ENCODE measurements at places on chromosomes 2 and 18.

DNA sequence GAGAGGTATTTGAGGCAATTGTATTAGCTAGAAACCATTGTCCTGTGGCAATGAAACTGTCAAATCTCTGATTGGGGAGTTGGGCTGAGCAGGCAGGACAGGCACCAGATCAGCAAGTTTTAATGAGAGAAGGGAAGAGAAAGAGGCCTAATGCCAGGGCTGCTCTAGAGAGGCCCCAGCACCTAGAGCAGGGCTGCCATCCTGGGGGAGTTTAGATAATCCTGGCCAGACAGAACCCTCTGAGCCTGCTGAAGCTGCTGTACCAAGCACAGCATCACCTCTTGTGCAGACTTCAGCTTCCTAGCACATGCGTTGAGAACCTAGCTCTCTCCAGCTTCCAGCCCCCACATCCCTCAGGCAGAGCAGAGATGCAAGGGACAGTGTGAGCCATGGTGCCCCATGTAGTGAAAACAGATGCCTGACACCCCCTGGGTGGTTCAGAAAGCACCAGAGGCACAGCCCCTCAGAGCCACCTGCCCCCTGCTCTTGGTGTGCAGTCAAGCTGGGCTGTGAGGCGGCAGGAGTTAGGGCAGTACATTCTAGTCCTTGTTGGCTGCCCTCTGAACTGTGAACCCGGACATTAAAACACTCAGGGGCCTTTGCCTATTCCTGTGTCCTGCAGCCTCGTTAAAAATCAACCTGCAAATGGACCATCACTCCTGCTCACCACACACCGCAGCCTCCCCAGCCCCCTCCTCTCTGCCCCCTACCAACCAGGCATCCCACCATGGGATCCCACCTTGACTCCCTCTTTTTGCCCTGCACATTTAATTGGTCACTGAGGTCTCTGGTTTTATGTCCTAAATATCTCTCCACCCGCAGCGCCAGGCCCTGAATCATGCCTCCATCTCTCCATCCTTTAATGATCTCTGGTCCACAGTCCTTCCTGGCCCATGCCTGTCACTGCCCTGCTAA, 52.7 kb downstream of the ADD2 start:
- no peak for DNase-seq

DNA sequence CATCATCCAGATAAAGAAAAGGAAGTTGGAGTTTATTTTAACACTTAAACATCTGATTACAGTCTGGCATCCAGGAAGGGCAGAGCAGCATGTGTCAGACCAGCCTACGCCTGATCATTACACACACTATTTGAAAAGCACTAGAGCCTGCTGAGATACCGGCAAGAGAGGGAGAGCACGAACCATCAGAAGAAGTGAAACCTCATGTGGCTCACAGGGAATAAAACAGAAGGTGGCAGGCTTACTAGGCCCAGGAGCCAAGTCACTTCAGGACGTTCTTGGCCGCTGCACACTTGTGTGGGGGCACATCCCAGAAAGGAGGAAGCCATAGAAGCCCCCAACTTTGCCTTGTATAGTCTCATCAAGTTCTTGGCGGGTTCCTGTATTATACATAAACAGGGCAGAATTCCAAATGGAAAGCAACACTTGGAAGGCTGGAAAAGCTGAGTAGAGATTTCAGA, 105.5 kb downstream of the UGGT1 start:
- DNase-seq: peak; percentile 8

GRCh38 chr2:15664273-15665066, 72.8 kb downstream of the DDX1 start:
- no peak for DNase-seq

- DNase-seq: no peak
Measured at GRCh38 chr2:199603721-199604291, 146.1 kb upstream of the SATB2 start.

GRCh38 chr18:3455090-3455635, 5.2 kb downstream of the TGIF1 start:
- no peak for DNase-seq

GRCh38 chr2:217907266-217907665, 95.5 kb downstream of the TNS1 start:
- DNase-seq: no peak

DNA sequence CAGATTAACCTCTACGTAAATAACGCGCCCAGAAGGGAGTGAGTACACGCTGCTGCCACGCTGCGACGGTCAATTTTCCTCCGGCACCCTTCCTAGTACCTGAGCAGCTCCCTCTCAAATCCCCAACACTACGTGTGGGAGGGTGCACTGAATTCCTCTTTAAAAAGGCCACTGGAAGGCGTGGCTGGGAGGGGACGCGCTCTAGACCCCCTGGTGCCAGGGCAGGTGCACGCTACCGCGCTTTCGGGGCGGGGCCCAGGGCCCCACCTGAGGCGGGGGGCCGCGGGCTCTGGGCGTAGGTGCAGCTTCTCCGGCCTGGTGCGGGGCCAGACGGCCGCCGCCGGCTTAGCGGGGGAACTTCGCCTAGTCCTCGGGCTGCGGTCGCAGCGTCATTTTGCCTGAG, 668 bp upstream of the ANKRD12 start:
- peak; percentile 42 for DNase-seq

DNA sequence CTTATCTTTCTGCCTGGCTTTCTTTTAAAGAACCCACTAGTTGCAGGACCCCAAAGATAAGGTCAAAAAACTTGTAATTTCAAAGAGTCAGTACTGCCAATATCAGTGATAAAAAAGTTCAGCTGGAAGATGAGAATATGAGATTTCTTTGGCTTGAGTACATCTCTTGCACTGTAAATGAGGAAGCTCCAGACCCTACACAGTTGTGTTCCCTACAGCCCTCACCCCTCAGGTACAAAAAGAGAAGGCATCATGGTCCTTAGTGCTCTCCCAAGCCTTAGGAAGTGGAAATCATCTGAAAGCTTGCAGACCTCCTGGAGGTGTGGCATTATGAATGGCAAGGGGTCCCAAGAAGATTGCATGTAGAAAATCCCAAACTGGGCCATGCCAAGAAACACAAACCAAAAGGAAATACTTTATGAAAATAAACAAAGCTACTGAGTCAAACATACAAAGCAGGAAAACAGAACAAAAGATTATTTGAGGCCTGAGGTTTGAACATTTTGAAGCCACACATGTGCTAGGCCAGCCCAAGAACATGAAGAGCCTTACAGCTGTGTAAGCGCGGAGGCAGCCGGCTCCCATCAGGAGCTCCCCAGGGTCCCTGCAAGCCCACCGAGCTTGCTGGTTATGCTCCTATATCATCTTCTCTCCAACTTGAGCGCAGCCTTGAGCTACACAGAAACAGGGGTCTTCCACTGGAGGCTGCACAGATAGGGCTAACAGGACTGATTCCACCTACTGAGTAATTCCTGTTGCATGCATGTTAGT, 217.0 kb downstream of the OSR1 start:
- no peak for DNase-seq

DNA sequence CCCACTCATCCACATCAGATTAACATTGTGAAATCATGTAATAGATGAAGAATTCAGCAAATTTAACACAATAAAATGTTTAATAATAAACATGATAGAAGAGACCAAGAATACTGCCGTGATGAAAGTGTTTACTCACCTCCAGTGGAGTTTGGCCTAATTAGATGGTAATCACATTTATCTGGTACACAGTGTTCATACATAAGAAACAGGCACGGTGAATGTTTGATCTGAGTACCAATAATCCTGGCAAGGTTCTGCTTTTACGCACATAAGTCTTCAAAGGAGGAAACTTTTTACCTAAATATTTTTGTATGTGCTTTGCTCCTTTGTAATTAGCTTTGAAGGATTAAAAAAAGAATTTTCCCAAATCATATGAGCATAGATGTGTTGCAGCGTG, 122.5 kb downstream of the IRS1 start:
- no peak for DNase-seq

DNA sequence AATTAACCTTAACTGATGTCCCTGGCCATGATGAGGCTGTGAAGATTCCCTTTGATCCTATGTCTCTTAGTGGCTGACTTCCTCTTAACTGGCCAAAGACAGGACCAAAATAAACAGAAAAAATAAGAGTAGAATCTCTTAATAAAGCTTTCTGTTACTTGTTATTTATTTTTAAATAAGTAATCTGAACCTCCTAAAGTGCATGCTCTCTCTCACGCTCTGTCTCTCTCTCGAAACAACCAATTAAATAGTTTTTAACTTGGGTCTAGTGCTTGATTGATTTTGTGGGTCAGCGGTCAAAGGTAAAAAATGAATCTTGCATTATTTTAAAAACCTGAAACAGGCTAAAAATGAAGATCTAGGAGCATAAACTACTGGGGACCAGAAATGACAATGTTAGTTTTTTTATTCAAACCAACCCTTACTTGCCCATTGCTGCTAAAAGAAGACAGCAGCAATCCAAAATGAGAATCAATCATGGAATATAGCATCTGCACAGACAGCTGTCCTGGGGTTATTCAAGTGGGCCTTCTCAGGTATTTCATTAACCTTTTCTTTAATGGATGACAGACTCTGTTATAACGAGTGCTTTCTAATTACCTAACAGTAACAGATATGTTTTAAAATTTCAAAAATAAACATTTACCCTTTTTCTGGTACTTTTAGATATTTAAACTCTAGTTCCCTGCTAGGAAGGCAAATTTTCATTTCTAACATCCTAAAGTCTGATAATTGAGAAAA, 11.2 kb downstream of the GAREM1 start:
- DNase-seq: peak; percentile 40

DNA sequence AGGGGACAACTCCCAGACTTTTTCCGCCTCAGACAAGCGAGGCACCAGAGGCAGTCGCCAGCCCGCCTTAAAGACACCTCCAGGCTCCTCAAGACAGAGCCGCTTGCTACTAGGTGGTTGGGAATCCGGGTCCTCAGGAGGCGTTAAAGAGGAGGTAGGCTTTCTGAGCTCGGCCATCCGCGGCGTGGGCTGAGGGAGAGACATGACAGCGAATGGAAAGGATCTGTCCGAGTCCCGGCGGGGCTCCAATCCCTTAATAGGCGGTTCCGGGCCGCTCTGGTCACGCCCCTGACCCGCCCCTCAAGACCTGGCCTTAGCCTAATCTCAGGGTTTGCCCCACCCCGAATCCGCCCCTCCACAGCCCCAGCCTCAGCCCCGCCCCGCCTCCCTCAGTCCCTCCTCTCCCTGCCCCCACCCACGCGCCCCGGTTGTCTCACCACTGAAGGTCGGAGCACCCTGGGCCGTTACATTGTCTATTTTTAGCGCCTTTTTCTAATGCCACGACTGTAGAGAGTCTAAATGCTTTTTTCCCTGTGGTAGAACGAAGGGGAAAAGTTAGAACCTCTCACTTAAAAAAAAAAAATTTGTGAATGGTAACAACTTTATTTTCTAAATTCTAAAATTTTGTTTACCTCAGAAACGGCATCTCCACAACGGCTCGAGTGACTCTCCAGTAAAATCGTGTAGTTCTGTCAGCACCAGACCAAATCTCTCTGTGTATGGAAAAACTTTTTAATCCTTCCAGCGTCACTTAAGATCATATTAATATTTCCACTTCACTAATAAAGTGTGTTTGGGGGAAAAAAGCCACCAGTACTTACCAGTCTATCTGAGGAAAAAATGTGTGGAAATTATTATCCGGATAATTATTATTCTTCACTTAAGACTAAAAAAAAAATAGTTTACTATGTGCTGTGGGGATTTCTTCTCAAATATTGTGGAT, at the start of gene RAD51AP2:
Gene RAD51AP2, minus strand, starts transcription at position 229 of the 943 bp plus-strand sequence. Its CDS starts 25 bp downstream, at position 204.
- peak; percentile 72 for DNase-seq

DNA sequence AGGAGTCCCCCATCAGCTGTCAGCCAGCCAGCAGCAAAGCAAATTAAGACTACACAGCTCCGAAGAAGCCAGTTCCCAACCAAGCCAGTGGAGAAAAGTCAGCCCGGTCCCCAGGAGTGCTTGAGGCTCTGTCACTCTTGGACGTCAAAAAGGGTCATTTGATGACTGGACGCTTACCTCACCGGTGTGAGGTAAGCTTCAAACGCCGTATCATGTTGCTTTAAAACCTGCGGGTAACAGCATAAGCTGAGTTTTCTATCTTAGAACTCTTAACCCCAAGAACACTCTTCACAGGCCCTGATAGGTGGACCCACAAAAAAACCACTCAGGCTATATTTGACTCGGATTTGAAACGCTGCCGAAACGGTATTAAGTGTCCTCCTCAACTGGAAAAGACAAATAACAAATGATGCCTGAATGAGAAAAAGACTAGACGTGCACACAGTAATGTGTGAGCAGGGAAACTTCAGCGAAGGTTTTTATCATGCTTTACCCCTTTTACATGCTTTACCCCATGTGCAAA, 682 bp upstream of the LNPK start:
- peak; percentile 19 for DNase-seq

GRCh38 chr2:23524261-23524706, 139.3 kb downstream of the KLHL29 start:
- DNase-seq: peak; percentile 61

All from renal cortical epithelial cell (primary cell).